ENCODE measurements at places on chromosomes 16 and 17.

DNA sequence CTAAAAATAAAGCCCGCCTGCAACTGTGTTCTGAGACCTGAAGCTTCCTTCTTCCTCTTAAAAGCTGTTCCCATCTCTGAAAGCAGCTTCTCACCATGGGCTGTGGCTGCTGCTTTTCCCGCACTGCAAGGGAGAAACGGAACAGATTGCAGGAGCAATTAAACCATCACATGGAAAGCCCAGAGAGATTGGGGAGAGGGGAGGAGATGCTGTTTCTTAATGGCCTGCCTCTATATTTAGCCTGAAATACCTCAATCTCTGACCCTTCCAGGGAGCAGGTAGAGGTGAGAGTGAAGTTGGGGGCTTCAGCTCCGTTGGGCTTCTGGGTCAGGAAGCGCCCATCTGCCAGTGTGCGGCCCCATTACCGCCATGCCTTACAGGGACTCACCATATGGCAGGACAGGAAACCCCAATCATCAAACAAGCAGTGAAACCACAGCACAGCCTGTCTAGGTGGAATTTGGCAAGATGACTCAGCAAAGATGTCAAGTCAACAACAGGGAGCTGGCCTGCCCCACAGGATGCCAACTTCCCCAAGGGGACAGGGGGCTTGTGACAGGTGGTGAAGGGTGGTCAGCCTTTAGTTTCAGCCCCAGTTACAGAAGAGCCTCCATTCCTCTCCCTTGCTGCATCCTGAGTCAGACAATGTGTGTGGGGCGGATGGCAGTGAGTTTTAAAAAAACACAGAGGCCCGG is 286.6 kb upstream of the CCL2 start:
- no peak for DNase-seq

GRCh38 chr17:2435862-2436261 is 35.0 kb upstream of the MNT start:
- no peak for DNase-seq

- DNase-seq, result no peak
Observed at GRCh38 chr17:9647014-9647413, 1.7 kb downstream of the USP43 start.

DNA sequence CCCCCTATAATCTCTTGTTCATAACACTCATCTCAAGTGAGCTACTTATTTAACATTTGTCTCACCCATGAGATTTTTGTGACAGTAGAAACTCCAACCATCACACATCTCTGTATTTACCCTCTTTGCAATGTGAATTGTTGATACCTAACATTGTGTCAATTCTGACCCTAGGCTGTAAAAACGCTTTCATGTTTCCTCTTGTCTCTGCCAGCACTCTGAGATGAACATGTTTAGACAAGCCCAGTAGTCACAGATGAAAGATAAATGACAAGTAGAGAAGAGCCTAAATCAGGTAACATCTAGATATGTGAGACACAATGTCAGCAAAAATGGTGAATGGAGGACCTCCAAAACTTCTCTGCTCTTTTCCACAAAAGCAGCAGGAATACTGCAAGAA is 1254.5 kb upstream of the GOT2 start:
- DNase-seq, result no peak

GRCh38 chr17:33371377-33371776 is 78.3 kb upstream of the ASIC2 start:
- no peak for DNase-seq

DNA sequence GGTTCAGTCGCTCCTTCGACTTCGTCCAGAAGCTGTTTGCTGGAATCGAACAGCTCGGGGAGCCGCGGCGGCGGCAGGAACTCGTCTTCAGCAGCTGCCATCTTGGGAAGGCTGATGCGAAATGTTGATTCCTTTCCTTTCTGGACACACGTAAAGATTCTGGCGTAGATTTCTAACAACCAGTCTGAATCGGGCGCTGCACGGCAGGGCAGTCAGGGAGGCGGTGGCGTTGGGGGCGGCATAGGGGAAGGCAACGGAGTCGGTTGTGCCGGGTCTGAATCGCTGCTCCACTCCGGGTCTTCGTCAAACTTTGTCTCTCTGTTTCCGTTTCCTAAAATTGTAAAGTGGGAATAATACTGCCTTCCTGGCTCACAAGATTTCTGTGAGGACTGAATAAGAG is 30.3 kb downstream of the TEX14 start:
- no peak for DNase-seq

DNA sequence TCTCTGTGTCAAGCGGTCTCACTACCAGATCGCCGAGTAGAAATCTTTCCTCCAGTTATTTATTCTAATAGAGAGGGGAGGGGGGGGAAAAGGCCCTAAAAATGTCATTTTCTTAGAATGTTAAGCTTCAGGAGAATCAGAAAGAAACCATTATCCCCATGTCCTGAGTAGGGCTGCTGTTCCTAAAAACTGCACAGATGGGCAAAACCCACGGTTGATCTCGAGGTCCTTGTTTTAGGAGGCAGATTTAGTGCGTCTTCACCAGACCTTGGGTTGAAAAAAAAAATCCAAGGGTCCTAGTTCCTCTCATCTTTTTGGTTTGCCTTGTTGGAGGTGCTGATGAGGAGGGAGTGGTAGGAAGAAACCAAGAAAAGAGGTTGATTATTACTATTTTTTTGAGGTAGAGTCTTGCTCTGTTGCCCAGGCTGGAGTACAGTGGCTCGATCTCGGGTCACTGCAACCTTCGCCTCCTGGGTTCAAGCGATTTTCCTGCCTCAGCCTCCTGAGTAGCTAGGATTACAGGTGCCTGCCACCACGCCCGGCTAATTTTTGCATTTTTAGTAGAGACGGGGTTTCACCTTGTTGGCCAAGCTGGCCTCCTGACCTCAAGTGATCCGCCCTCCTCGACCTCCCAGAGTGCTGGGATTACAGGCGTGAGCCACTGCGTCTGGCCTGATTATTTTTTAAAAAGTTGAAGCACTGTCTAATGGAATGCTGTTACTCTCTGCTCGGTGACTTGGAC is 1.4 kb downstream of the CBFB start:
- peak; percentile 34 for DNase-seq

Data from HAP-1 (cell line).